ENCODE measurements at places on chromosomes 2 and 18.

DNA sequence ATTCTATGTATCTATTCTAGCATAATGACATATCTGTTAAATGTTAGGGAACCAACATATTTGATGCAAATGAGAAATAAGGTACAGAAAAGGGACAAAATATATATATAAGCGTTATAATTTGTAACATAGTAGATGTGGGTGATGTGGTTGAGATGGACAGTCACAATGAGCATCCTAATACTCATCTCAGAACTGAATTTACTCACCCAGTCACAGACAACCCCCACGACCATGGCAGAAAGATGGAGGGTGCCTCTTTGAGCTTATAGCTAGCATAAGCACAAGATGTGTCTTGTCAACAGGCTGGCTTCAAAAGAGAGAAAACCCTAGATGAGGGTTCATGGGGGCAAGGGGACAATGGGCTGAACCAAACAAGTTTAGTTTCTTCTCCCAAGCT, 9.1 kb upstream of the DSG3 start:
- no peak for DNase-seq

GRCh38 chr2:48601349-48601748, 16.3 kb upstream of the GTF2A1L start:
- DNase-seq, result no peak

GRCh38 chr2:70570041-70570661, 16.5 kb upstream of the TGFA start:
- DNase-seq, result no peak

DNA sequence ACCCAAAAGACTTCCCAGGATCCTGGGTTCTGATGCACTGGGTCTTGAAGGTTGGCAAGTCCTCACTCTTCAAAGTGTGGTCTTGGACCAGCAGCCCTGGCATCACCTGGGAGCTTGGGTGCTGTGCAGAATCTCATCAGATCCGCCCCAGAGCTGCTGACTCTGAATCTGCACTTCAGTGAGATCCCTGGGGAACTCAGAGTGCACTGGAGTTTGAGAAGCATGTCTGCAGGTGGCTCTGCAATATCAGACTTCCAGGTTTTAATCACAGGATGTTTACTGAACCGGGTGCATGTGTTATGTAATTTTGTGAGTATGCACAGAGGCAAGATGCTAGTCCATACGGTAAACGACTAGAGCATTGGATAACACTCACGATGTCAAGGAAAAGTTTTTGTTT, 58.0 kb upstream of the BOD1L2 start:
- DNase-seq, result no peak

DNA sequence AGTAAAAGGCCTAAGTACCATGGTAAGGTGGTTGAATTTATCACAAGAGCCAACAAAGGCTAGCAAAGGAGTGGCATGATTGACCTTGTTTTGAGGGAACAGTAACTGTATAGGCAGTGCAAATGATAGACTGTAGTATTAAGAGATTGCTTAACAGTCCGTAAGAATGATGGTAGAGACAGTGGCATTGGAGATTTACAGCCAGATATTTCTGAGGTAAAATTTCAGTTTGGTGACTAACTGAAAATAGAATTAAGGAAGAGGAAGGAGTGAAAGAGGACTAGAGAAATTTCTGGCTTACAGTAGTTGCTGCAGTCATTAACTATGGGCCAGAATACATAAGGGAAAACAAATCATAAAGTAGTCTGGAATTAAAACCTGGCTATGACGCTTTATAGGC, 4.4 kb upstream of the BAZ2B start:
- DNase-seq, result no peak

- DNase-seq, result no peak
These were observed 2.5 kb upstream of the RHOB start for GRCh38 chr2:20444101-20444992.

- DNase-seq, result no peak
These were observed 190.6 kb upstream of the SMIM21 start for GRCh38 chr18:75618146-75618545.

DNA sequence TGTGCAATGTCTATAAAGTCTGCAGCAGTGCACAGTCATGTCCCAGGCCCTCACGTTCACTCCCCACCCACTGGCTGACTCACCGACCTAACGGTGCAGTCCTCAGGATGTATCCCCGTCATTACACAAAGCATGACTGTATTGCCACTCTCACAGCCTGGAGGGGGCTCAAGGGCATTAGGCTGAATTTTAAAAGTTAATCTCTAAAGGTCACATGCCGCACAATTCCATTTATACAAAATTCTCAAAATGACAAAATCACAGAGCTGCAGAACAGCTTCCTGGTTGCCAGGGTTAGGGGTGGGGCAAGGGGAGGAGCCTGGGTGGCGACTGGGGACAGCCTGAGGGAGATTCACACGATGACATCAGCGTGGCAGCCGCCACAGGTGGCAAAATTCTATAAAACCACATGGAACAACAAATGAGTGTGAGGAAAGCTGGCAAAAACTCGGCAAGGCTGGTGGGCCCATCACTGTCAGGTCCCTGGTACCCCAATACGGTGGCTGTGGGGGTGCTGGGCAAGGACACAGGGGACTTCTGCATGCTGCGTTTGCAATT, 97.6 kb downstream of the NDUFA10 start:
- DNase-seq, result no peak

DNA sequence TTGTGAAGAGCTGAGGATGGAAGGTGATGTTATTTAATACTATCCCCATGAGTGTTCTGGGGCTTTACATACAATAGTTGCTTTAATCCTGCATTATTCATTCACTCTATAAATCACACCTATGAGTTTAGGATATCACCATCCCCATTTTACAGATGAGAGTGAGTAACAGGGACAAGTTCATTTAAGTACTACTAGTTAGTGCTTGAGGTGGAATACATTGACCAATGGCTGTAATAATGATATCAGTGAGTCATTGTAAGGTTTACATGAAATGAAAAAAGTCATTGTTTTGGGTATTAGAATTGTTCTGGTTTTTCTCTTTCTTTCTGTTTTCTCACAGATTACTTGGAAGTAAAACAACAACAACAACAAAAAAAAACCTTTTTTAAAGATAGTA, 42.5 kb downstream of the TANC1 start:
- no peak for DNase-seq

DNA sequence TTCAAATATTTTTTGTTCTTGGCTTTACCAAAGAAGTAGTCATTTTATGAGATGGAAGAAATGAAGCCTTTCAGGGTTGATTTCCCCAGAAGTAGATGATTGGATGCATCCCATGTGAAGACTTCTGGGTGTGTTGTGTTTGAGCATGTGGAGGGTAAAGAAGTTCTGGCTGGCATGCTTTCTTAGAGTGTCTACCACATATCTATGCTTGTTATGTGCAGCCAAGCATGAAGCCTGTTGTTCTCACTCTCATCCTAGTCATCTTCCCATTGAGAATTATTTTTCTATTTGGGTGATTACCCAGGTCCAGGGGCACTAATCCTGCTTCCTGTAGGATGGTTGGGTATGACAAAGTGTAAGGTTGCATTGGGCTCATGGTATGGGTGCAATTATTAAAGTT, 472.9 kb downstream of the PTPRM start:
- DNase-seq, result no peak

DNA sequence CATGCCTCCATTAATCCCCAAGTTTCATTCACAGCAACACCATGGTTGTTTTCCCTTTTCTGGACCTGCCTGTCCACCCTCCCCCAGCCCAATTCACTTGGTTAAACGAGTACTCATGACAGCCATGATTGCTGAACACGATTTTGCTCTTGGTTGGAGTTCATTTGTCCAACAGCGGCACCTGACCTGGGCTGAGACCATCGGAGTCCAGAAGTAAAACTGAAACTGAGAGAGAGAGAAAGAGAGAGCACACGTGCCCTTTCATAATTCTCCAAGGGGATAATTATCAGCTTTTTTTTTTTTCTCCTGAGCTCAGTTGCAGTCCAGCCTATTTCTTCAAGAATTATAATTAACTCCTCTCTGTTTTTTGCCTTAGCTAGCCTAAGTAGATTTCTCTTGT, 13.7 kb upstream of the KIF5C start:
- no peak for DNase-seq

- DNase-seq, result no peak
These were observed 14.6 kb upstream of the NAPG start for GRCh38 chr18:10511236-10511635.

GRCh38 chr2:10303181-10303693, 533 bp downstream of the HPCAL1 start:
- no peak for DNase-seq

GRCh38 chr2:174593574-174594203, 3.9 kb downstream of the WIPF1 start:
- DNase-seq, result no peak

Measured in hindlimb muscle (tissue), 1 donor.